ENCODE measurements at places on chromosomes 5 and 9.

GRCh38 chr5:15948190-15948589 is 231.4 kb downstream of the MARCHF11 start:
- no peak for DNase-seq

DNA sequence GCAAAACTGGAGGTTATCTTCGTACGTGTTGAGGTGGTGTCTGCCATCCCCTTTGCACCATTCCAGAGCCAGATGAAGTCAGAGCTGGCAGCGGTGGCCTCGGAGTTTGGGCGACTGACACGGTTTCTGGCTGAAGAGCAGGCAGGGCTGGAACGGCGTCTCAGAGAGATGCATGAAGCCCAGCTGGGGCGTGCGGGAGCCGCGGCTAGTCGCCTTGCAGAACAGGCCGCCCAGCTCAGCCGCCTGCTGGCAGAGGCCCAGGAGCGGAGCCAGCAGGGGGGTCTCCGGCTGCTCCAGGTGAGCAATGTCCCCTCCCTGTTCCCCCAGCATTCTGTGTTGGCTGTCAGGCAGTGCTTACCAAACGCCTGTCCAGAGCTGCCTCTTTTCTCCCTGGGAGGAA is 9.5 kb downstream of the TRIM41 start:
- DNase-seq: no peak

GRCh38 chr5:7856855-7857254 is 5.9 kb upstream of the CFAP90 start:
- peak; percentile 85 for DNase-seq

DNA sequence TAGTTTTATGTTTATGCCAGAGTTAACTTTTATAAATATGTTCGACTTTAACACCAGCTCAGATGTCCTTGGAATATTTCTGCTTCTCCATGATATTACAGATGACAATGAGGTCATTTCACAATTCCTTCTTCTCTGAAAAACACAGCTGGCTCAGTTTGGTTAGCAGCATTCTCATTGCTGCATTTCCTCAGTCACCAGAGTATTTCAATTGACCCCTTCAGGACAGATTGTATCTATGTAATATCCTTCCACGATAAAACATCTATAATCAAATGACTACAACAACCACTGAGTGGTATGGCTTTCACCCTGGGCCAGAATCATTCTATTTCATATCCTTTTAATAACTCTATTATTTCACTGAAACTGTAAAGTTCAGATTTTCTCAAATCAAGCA is 148.7 kb downstream of the OXCT1 start:
- no peak for DNase-seq

GRCh38 chr9:93189369-93190132 is 5.6 kb downstream of the WNK2 start:
- DNase-seq: no peak

DNA sequence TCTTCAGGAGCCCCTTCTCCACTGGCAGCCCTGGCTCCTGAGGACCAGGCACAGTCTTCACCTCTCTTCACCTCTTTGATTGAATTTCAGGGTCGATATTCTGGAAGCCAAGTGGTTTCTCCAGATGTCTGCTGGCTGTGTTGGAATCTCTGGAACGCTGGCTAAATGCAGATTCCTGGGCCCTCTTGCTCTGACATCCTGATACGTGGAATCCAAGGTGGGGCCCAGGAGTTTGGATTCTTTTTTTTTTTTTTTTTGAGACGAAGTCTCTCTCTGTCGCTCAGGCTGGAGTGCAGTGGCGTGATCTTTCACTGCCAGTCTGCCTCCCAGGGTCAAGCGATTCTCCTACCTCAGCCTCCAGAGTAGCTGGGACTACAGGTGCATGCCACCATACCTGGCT is 26.8 kb upstream of the IER5L start:
- no peak for DNase-seq

- no peak for DNase-seq
These were observed 621 bp downstream of the PCDHGA11 start for GRCh38 chr5:141421489-141421855.

- no peak for DNase-seq
These were observed 48.5 kb downstream of the G3BP1 start for GRCh38 chr5:151820271-151820670.

DNA sequence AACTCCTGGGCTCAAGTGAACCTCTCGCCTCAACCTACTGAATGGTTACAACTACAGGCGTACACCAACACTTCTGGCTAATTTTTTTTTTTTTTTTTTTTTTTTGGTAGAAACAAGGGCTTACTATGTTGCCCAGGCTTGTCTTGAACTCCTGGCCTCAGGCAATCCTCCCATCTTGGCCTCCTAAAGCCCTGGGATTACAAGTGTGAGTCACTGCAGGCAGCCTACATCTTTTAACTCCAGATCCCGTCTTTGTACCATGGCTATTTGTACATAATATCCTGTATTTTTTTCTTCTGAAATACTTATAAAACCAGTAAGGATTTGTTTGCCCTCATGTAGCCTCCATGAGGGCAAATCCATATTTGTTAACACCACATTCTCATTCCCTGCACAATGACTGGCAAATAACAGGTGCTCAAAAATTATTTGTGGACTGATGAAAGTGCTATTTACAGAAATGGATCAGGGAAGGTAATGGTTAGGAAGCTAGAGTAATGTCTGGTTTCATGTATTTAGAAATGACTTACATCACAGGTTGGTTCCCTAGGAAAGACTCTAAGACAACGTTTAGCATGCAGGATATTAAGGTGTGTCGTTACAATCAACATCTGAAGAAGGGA is 51.9 kb upstream of the POU5F2 start:
- DNase-seq: no peak

DNA sequence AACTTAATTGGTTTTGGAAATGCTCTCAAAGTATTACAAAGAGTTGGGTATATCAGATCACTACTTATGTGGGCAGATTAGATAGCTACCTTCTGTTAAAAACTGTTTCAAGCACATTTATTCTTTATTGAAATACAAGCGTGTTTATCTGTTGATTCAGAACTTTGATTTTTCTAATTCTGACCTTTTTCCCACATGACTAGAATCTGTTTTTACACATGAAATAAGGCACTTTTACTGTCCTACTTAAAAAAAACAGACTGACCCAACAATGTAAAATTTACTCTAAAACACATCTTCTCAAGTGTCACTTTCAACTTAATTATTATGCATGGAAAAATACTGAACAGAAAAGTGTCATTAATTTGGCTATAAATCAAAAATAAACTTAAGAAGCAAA is 4.8 kb downstream of the NR6A1 start:
- no peak for DNase-seq

- no peak for DNase-seq
These were observed 130.9 kb downstream of the PAPPA start for GRCh38 chr9:116284518-116284917.

GRCh38 chr5:93274291-93274690 is 306.7 kb downstream of the NR2F1-AS1 start:
- DNase-seq: no peak

DNA sequence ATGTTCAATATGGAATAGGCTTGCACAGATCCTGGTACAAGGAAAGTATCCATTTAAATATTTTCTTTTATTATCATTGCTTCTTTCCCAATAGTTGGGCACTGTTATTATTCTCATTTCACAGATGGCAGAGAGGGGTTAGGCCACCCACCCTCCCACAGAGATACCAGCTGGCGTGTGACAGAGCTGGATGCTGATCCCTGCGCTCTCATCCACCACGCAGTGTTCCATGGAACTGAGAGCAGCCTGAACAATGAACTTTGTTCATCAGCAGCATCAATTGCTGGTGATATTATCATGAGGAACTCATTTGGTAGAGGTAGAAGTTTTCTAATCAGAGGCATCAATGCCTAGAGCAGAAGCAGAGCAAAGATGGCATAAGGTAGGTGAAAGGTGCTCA is 227.9 kb downstream of the ESM1 start:
- DNase-seq: peak; percentile 72

- DNase-seq: no peak
These were observed 465.0 kb downstream of the MTRR start for GRCh38 chr5:8333977-8334376.

- peak; percentile 30 for DNase-seq
These were observed 374.6 kb downstream of the OSTF1 start for GRCh38 chr9:75462866-75463265.

- no peak for DNase-seq
These were observed 38.9 kb downstream of the ZNF608 start for GRCh38 chr5:124707520-124707919.

- peak; percentile 18 for DNase-seq
These were observed 143.8 kb upstream of the PUM3 start for GRCh38 chr9:2987679-2988078.

DNA sequence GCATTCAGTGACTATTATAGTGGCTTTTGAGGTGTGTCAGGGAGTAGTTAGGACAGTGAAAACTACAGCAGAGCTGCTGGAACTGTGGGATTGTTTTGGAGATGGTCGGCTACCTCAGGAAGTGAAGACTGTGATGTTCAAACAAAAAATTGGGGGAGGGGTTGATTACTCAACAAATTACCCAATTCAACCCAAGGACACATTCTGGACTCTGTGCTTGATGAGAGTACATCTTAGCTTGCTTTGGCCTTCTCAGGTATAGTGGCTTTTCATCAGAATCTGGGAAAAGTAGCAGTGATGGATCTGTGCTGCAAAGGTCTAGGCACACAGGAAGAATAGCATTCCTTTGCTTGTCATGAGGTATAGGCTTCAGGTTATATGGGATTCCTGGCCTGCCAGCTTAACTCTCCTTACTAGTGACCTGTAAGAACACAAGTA is 47.0 kb downstream of the SLC44A1 start:
- no peak for DNase-seq

- peak; percentile 57 for DNase-seq
These were observed 9.3 kb downstream of the ZNF622 start for GRCh38 chr5:16456103-16456832.

GRCh38 chr9:92147852-92148180 is 32.6 kb upstream of the SPTLC1 start:
- DNase-seq: no peak

DNA sequence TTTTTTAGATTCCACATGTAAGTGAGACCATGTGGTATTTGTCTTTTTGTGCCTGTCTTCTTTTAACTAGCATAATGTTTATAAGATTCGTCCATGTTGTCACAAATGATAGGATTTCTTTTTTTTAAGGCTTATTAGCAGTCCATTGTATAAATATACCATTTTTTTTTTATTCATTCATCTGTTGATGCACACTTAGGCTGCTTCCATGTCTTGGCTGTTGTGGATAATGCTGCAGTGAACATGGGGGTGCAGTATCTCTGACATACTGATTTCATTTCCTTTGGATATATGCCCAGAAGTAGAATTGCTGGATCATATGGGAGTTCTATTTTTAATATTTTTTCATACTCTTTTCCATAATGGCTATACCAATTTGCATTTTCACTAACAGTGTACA is 48.7 kb downstream of the KIAA1958 start:
- DNase-seq: no peak

DNA sequence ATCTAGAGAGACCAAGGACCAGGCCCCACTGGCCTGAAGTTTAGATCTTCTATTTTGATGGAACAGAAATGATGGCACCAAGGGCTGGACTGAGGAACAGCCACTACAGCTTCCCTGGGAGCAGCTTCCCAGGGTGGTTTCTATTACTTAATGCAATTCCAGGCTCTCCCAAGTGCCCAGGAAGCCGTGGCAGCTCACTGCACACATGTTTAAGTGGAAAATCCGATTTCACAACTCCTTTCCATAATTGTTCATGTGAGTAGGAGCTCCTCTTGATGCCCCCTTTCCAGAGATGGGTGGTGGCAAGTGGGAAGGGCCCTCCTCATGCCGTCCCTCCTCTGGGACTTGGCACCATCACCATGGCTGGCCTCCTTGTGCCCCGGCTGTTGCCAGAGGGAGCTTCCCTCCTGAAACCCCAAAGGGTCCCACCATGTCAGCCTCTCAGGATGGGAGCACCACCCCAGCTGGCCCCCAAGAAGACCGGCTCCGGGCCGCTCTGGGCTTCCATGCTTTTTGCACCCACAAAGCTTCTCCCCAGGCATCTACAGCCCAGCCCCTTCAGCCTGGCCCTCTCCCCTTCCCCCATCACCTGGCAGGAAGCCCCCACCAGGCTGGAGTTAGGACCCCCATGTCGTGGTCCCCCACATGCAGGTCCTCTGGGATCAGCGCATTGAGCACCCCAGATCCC is 9.1 kb upstream of the UBAC1 start:
- no peak for DNase-seq

DNA sequence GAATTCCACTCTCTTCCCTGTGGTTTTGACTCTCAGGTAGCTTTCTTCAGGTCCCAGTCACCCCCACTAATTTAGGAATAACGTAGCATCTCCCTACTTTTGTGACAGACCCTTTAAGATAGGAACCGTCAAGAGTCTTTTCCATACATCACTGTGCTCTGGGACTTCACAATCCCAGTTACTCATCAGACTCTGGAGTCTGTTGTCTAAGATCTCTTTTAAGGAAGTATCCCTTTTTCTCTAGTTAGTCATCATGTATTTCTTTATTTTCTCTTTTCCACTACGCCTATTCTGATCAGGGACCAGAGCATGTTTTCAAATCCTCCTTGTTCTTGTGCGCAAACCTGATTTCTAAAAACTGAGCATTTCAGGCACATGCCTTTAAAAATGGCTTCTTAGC is 143.0 kb downstream of the GOLPH3 start:
- no peak for DNase-seq

DNA sequence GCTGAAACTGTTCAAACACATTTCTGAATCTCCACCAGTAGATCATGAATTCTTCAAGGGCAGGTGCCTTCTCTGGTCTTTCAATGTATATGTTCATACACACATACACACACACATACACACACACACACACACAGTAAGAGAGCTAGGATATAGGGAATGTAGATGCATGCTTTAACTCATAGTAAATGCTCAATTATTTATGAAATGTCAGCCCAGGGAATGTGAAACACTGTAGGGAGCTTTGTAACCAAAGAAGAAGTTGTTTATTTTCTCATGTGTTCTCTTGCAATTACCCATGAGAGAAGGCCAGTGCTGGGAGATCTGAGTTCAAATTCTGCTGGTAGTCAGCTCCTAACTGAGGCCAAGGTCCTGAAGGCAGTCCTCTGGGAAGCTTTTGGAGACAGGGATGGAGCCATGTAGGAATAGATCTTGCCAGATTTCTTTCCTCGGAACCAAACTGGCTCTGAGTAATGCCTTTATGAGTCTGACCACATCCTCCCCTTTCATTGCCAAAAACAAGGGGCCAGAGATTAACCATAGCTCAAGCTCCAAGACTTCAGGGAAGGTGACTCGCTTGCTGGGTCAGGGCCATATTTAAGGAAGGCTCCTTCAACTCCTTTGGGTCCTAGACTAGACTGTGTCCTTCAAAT is 487.0 kb upstream of the TNC start:
- DNase-seq: no peak

- no peak for DNase-seq
These were observed 34.6 kb upstream of the CPEB4 start for GRCh38 chr5:173853370-173854131.

GRCh38 chr5:4372481-4372880 is 767.6 kb upstream of the ADAMTS16 start:
- no peak for DNase-seq

- DNase-seq: no peak
These were observed 101.8 kb downstream of the SPRY4 start for GRCh38 chr5:142222866-142223558.

- no peak for DNase-seq
These were observed 253.8 kb upstream of the POU5F2 start for GRCh38 chr5:93995126-93995621.

GRCh38 chr5:38789134-38789533 is 56.7 kb upstream of the OSMR start:
- DNase-seq: no peak

- no peak for DNase-seq
These were observed 8.3 kb upstream of the XPA start for GRCh38 chr9:97705354-97705950.

GRCh38 chr9:125701351-125701750 is 5.7 kb downstream of the MAPKAP1 start:
- no peak for DNase-seq

- DNase-seq: no peak
These were observed 444.8 kb downstream of the TLR4 start for GRCh38 chr9:118148990-118149389.
